NAMALWA (cell line): ENCODE measurements at places on chromosomes 5 and 9.

GRCh38 chr5:133333326-133334150, 278.8 kb downstream of the FSTL4 start:
- no peak for DNase-seq

DNA sequence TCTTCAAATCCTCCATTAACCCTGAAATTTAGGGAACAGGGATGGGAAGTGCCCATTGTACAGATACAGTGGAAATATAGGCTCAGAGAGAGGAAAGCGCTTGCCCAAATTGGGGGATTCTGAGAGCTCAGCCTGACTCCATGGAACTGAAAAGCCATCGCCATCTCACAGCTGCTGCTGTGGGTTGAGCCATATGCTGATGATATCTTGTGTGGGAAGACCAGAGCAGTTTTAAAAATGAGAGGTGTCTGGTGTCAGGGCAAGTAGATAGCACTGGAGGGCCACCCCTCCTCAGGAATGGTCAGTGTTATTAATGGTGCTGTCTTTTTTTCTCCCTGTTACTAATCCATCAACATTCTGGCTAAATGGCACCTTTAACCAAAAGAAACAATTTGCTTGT, 50.9 kb upstream of the C5orf58 start:
- no peak for DNase-seq

GRCh38 chr5:77845324-77845646, 69.1 kb upstream of the TBCA start:
- no peak for DNase-seq

DNA sequence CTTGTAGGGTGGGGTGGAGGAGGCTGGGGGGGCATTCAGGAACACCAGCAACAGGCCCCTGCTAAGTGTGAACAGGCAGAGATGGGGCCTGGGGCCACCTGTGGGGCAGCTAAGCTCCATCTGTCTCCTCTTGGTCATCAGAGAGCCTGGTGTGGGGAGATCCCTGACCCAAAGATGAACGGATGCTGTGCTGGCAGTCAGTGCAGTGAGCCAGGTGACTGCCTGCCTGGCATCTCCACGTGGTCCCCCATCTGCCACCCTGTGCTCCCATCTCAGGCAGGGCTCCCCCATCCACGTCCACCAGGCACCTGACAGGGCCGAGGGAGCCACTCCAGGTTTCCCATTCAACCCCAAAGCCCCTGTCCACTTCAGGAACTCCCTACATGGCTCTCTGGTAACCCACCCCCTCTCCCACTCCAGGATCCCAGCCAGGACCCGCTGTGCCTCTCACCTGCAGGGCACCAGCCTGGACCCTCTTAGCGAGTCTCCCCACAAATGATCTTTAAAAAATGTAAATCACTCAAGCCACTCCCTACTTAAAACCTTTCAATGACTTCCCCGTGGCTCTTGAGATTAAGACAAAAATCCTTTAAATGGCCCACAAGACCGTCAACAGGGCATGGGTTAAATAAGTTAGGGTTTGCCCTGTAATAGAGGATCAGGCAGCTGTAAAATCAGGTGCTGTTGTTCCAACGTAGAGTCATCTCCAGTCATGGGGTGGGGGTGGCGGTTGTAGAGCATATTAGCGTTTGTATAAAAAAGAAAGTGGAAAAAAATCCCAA, 60.8 kb downstream of the LMX1B start:
- DNase-seq: no peak

- DNase-seq: peak; percentile 74
Observed at GRCh38 chr9:71769175-71770161, 1.2 kb upstream of the CEMIP2 start.

- DNase-seq: no peak
Observed at GRCh38 chr9:69605406-69605805, 66.8 kb downstream of the APBA1 start.

DNA sequence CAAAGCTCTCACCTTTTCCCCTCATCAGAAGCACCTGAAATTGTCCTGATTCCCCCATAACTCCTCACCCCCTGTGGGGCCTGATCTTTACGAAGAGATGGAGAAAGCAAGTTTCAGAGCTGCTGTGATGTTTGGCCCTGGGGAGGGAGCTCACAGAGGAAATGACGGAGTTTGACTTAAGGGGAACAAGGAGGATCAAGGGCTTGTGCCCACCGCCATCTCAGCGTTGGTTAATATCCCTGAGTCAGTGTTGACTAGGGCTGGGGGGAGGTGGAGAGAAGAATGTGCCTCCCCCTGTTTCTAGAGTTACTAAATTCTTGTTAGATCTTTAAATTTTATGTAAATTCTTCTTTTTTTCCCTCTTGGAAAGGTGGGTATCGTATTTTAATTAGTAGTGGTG, 27.8 kb downstream of the FGF18 start:
- DNase-seq: no peak

DNA sequence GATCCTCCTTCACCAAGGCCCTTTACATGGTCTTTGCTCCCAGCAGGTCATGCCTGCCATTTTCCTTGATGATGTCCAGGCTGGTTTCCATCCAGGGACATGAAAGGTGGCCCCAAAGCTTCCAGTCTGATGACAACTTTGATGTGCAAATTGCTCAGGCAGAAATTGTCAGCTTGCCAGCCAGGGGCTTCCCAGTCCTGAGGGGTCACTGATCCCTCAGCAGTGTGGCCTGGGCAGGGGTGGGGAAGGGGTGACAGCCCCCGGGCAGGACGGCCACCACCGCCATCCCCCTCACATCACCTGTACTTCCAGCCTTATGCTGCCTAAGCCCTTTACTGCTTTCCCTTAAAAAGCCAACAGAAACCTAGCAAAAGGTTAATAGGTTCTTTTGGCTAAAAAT, 96.3 kb downstream of the ANKRD33B start:
- no peak for DNase-seq

DNA sequence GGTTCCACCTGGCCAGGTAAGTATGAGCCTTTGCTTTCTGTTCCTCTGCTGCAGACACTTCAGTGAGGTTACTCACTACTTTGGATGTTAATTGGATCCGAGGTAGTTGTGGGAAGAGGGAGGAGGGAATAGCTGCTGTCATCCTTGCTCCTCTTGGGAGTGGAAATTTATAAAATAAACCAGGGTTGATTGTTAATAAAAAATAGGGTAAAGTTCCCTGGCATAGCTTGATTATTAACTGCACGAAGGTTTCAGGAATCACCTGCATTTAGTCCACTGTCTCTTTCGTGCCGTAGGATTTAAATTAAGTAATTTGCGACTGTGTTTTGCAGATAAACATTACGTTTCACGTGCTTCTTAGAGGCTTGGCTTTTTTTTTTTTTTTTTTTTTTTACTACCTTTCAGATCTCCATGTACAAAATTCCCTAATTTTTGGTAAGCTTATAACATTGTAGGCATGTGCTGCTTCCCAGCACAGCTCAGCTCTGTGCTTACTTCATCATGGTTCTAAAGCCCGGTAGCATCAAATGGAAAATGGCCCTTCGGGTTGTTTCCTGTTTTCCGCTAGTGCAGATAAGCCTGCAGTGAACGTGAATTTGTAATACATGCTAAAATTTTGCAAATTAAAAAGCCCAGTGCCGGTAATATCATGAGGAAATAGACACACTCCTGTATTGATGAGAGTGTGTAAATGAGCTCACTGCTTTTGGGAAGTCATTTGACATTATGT, 26.9 kb upstream of the LTC4S start:
- DNase-seq: no peak

DNA sequence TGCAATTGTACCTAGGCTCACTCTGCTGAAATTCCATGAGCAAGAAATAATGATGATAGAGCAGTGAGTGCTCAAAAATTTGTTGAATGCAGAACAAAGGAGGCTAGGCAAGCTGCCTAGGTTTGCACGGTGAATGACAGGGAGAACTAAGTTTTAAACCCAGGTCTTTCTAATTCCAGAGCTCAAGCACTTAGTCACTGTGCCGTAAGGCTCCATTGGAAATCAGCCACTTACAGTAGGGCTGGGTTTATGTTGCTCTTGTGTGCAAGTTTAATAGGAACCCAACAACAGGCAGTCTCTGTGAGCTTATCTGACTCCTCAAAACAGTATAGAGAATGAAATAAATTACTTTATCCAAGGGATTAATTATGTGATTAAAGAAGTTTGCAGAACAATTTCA, 147.0 kb downstream of the CSNK1G3 start:
- DNase-seq: no peak

GRCh38 chr9:115229496-115229895, 111.5 kb upstream of the TNC start:
- no peak for DNase-seq

DNA sequence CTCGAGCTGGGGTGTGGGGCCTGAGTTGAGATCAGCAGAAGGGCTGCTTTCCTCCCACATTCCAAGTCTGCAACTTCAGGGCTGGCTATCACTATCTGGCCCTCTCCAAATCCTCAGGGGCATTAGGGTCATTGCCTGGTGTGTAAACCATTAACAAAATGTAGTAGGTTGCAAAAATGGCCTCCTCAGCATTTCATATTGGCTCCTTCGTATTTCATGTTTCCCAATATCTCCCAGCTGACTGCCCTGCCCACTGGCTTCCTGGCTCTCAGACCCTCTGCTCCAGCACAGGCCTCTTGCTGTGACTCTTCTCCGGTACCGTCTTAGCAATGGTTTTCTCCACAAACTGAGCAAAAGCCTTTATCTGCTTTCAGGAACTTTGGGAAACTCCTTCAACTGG, 113.8 kb downstream of the GADD45G start:
- no peak for DNase-seq

DNA sequence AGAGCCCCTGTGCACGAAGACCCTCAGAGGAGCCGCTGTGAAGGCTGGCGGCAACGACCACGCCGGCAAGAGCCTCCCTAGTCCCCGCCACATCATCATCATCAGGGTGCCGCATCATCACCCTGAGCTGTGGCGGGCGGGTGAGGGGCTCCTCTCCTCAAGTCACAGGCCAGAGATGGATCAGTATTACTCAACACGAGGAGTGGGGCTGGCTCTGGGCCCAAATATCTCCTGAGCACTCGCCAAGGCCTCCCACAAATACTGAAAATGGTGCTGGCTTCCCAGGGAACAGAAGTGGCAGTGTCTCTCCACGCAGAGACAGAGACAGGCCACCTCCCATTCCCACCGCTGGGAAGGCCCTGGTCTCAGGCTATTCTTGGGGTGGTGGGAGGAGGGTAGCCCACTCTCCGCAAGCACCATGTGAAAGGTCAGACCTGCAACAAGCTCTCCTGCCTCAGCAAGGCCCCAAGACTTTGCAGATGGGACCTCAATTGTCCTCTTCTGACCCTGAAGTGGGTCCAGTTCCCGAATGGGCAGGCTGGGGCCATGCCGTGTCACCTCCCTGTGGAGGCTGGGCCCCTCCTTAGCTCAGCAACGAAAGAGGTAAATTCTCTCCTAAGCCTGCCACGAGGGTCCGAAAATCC, 39.3 kb upstream of the ZNF354A start:
- DNase-seq: no peak

- no peak for DNase-seq
Observed at GRCh38 chr9:85208666-85209065, 533.1 kb downstream of the AGTPBP1 start.

GRCh38 chr9:13432904-13433303, 153.4 kb upstream of the MPDZ start:
- no peak for DNase-seq

- no peak for DNase-seq
Observed at GRCh38 chr5:143205386-143205785, 198.1 kb downstream of the NR3C1 start.

DNA sequence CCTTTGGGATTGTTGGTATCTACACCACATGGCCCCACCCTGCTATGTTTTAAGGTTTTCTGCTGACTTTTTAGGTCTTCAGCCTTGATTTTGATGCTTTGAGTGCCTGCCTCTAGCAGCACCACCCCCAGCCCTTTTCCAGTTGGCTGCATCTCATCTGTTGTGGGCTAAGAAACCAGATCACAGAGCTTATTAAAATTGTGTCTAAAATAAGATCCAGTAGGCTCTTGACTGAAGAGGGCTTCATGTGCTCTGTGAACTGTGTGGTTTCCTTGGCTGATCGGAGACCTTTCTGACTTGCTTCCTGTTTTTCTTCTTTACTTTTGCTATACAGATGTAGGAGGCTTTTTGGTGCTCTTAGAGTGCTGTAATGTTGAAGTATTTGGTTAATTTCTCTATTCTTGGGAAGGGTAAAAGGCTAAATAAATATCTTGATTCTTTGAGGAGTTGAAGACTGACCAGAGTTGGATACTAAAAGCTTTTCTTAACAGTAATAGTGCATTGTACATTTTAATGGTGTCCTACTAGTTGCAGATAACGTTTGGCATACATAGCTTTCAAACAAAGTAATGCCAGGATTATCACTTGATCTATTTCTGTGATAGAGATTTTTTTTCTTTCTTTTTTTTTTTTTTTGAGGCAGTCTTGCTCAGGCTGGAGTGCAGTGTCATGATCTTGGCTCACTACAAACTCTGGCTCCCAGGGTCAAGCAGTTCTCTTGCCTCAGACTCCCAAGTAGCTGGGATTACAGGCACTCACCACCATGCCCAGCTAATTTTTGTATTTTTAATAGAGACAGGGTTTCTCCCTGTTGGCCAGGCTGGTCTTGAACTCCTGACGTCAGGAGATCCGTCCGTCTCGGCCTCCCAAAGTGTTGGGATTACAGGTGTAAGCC, 4.5 kb downstream of the UBE2D2 start:
- peak; percentile 95 for DNase-seq

GRCh38 chr9:135905380-135906258, 1.7 kb downstream of the CAMSAP1 start:
- no peak for DNase-seq

- no peak for DNase-seq
Observed at GRCh38 chr9:137445930-137446431, 4.8 kb upstream of the ENTPD8 start.
